Retina (tissue), 1 donor: ENCODE measurements at places on chromosomes 3 and 15.
A peak's percentile ranks its signal among the peaks of the same experiment; 100 is the strongest.

- no peak for DNase-seq
Observed at GRCh38 chr15:56174649-56175048, 69.0 kb downstream of the RFX7 start.

- no peak for DNase-seq
Observed at GRCh38 chr3:6531153-6531552, 329.8 kb upstream of the GRM7 start.

DNA sequence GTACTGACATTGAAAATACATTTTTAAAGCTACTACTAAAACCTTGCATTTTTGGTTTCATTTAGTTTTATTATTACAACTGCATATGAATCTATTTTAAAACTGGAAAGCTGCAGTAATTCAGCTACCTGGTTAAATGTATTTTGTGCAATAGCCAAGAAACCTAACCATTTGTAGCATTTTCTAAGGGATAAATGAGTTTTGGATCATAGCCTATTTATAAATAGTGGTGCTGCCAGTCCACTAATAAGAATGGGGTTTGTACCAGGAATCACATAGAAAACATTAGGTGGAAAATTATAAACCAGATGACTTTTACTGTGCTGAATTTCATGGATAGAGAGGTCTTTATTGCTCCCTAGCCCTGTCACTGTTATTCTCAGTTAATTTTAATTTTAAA lies 454.7 kb downstream of the DIPK2A start:
- DNase-seq: no peak

DNA sequence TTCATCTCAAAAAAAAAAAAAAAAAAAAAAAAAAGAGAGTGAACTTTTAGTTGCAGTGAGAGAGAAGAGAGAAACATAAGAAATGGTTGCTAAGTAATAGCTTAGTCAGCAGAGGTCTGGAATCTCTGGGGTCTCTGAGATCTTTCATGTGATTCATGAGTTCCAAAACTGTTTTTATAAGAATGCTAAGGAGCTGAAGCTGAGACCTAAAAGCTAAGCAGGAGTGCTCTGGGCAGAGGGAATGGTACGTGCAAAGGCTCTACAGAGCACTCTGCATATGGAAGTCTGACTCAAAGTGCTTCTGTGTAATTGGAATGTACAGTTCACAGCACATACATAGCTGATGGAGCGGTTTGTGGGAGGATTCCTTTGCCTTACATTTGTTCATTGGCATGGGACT lies 66.3 kb upstream of the LRIG1 start:
- no peak for DNase-seq

DNA sequence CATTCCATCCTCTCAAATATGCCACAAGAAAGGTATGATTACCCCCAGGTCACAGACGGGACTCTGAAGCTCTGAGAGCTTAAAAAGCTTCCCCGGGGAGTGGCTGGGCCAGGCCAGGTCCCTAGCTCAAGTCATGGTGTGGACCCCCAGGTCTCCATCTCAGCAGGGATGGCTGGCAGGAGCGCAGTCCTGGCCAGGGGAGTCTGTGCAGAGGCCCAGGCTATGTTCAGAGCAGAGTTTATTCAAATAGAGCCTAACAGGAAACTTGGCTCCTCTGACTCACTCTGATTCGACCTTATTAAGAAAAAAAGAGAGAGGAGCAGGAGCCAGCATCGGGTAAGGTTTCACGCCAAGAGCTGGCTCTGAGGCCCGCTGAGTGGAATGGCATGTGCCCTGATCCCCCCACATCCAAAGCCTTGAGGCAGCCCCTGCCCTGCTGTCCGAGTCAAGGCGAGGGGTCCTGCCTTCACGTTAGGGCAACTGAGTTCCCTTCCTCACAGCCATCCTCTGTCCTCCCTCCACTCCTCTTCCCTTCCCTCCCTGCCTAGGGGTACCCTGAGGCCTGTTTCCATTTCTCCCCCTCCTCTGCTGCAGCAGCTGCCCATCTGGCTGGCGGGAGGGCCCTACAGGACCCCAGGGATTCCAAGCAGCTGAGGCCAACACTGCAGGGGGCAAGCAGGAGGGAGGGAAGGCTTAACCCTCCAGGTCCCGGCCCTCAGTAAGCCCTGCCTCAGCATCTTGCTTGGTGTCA lies 1.9 kb upstream of the LOXL1 start:
- peak; percentile 75 for DNase-seq

- no peak for DNase-seq
Observed at GRCh38 chr15:93985925-93986324, 245.4 kb upstream of the MCTP2 start.

DNA sequence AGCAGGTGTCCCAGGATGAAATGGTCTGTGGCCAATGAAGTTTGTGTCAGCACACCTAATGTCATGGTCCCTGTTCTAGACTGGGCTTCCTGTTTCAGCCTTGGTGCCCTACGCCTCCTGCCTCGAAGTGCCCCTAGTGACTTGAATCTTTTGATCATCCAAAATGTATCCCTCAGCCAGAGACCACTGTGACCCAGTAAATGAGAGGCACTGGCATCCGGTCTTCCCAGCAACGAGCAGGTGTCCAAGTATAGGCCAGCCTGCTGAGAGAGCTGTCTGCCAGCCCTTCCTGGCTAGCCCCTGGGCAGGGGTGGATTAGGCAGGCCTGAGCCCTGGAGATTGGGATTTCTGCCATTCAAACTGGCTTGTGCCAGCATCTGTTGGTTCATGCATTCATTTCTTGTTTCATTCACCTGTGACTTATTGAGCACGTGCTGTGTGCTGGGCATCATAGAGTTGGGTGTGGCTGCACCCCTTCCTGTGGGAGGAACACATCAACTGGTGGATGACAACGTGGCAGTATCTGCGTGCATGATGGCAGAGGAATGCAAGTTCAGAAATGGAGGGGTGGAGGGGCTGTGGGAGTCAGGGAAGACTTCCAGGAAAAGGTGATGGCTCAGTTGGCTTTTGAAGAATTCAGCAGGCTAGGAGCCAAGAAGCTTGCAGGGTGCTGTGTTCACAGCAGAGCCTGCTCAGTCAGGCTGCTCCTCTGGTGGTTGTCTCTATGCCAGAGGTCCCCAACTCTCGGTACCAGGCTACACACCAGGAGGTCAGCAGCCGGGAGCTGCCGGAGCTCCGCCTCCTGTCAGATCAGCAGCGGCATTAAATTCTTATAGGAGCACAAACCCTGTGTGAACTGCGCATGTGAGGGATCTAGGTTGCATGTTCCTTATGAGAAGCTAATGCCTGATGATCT lies 21.6 kb downstream of the ESYT3 start:
- no peak for DNase-seq

- no peak for DNase-seq
Observed at GRCh38 chr3:150235799-150236198, 172.3 kb upstream of the TSC22D2 start.

- no peak for DNase-seq
Observed at GRCh38 chr3:99366663-99367429, 271.5 kb upstream of the COL8A1 start.

DNA sequence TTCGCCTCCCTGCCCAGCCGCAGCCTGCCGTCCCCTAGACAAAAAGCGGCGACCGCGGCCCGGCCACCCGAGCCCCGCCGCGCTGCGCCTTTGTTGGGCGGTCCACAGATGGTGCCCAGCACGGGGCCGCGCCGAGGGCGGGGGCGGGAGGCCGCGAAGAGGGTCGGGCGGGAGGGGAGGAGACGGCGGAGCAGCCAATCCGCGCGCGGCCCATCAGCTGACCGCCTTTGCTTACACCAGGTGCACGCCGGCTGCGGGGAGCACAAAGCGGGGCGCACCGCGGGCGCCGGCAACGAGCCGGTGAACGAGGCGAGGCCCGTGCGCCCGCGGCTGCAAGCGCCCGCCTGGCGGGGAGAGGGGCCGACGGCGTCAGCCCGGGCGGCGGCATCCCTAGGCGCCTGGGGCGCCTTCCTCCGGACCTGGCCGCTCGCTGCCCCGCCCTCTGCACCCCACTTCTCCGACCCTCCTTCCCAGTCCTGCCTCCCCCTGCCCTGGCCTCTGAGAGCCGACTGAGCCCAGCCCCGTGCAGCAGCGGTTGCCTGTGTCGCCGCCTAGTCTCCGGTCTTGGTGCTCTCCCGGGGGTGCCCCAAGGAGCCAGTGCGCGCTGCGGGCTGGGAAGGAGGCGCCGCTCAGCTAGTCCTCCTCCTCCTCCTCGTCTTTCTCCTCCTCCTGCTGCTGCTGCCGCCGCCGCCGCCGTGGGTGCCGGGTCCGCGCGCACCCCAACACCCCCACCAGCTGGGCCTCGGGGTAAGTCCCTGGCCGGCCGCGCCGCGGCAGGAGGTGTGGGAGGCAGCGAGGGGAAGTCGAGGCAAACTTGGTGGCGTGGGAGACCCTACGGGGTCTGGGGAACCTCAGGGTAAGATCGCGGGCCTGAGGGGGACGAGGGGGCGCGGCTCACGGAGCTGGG lies at the start of gene LRRN1:
LRRN1 (plus strand) TSS at position 259 of the 907 bp plus-strand sequence. CDS start 45,211 bp downstream, outside the sequence.
- DNase-seq: peak; percentile 87

GRCh38 chr3:127406309-127407025 lies 118.6 kb upstream of the PRR20G start:
- DNase-seq: no peak

DNA sequence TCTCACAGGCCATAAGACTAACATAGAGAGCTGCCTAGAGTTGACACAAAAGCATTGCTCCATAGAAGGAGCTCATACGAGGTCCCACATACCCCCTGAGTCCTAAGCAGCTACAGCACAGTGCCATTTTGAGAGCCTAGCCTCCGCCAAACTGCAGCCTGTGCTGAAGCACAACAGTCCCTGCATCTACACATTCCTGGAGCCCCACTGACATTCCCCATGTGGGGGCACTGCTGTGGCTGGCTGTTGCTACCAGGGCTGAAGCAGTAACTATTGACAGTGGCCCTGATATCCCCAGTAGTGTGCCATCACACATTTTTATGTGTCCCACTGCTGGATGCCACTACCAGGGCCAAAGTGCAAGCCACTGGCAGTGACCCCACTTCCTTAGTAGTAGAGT lies 80.3 kb downstream of the CERS3 start:
- DNase-seq: no peak

- no peak for DNase-seq
Observed at GRCh38 chr3:111610612-111611054, 15.5 kb upstream of the ZBED2 start.

DNA sequence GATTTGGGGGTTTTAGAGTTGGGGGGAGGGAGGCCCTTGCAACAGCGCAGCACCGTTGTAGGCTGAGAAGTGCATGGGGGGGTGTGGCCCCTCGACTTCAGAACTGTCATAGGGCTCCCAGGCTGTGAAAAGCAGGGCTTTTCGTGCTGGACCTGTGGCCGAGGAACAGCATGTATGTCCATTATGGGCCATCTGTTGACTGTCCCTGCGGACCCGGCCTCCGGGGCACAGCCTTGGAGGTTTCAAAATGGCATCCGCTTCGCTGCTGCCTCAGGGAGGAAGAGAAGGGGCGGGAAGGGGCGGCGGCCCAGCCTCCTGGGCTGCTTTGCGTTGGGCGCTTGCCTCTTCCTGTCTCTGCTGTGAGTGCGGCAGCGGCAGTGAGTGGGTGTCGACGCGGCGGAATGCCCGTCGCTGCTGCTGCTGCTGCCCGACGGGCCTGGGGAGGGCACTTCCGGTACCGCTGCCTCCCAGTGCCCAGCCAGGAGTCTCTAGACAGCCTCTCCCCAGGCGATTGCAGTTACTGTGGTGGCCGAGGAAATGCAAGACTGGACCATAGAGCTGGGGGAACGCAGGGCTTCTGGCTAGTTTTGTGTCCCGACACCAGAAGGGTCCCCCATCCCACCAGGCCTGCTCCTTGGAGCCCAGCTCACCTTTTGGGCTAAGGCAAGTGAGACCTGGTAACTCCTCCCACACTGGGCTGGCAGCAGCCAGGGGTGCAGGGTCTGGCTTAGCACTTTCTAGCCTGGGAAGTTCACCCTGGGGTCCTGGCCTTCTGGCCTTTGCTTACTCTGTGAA lies 1.9 kb downstream of the GNAI2 start:
- peak; percentile 76 for DNase-seq
